ENCODE measurements at places on chromosomes 11 and 22.

DNA sequence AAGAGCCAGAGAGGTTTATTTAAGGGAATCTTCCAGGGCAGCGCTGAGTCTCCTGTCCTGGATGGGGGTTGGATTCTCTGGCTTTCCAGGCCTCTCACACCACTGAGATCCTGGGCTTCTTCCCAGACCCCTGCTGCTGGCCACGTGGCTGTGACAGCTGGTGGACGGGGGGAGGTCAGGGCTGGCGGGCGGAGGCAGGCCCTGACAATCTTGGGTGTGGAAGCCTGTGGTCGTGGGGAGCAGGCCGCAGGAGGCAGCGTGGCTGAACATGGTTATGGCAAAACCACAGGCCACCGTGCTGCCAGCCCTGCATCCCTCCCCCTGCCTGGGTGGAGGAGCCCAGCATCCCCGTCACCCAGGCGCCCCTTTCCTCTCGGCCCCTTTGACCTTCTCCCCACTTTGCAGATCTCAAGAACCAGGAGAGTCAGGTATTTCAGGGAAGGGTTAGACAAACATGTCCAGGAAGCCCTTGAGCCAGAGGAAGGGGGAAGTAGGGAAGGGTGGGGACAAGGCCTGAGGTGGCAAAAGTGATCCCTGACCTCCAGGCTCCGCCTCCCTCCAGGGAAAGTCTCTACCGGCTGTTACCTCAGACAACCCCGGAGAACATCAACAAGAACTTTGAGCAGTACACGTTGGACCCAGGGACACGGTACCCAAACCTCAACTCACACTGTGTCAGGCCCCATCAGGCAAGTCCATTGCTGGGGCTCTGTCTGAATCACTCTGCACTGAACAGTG lies 111.8 kb downstream of the MICAL2 start:
- no peak for DNase-seq

DNA sequence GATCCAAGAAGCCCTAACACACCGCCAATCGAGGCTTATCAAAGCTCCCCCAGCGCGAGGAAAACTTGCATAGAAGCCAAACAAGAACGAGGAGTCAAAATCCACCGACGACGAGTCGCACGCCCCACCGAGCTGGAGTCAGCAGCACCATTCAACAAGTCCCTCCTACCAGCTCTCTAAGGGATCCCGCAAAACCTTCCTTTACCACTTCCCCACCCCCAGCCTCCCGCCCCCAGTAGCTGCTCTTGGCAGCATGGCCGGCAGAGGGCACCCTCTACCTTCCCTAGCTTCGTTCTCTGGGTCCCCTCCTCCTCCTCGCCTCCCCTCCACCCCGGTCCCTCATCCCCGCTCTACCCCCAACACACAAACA lies 1.4 kb downstream of the BDNF start:
- DNase-seq: peak; percentile 30

DNA sequence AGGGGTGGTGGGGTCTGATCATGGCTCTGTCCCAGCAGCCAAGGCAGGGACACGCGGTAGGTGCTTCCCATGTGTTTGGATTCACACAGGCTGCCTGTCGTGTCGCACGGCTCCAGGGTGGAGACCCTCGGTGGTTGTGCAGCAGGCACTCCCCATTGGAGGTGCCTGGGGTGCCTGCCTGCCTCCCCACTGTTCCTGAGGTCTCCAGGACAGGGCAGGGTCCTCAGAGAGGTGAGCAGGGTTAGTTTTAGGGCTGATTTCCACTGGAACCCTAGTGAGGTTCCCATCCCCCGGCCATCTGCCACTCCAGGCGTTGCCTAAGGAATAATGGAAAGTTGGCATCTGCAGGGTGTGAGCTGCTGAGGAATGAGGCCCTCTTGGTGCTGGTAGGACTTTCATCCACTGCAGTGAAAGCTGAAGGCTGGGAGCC lies 32.3 kb downstream of the OSBPL5 start:
- no peak for DNase-seq

GRCh38 chr11:66076561-66076960 lies 6.5 kb downstream of the PACS1 start:
- DNase-seq: no peak

DNA sequence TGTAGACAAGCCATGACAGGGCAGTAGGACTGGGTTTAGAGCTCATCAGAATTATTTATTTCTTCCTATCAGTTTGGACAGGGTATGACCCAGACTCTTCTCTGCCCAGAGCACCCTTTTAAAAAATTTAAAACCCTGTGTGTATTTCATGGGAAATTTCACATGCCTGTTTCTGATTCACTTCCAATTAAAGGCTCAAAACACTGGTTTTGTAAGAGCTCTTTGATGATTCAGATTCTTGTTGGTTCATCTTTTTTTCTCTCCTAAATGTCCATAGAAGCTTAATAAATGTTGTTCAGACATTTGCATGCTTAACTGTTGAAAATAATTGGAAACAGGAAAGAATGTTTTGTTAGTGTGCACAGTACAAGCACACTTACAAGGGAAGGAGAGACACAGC lies 13.8 kb downstream of the FLI1 start:
- no peak for DNase-seq

DNA sequence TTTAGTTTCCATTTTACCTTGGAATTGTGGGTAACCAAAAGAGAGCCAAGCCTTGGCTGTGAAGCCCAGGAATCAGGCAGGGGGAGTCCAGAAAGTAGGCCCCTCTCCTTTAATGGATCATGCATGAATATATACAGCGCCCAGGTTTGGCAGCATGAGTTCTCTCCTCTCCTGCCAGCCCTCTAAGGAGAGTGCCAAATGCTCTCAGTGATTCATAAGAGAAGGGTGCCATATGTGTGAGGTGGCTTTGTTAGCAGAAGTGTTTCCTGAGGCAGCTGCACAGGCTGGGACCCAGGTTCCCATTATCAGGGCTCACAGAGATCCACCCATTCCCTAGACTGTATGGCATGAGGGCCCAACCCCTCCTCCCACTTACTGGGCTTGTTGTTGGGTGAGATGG lies 52.3 kb upstream of the SCUBE2 start:
- no peak for DNase-seq

DNA sequence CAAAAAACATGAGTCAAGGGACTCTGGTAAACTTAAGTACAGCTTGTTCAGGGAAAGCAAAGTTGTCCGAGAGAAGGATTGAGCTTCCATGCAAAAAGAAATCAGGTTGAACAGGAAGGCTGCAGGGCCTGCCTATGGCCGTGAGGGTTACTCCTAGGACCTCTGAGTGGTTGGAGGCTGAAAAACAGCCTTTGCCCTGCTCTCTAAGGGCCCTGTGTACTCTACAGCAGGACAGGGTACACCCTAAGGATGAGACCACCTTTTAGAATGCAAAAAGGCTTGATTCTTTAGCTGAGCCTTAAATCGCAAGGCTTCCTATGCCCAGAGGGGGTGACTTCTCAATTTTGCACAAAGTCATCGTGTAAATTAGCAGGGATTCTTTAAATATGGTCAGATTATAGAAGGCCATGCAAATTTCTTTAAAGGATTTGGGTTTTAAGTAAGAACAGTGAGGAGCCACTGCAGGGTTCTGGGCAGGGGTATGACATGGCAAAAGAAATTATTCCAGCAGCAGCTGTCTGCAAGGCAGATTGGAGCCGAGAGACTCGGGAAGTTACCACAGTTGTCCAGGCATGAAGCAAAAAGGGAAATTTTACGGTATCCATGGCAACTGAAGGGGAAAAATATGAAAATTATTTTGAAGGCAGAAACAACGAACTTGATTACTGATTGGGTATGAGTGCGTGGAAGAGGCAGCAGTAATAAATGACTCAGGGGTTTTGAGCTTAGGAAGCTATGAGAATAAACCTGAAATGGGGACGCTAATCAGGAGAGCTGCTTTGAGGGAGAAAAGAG lies 91.8 kb downstream of the FAM76B start:
- no peak for DNase-seq

- DNase-seq: no peak
Measured at GRCh38 chr22:32501836-32502752, 27.5 kb downstream of the FBXO7 start.

DNA sequence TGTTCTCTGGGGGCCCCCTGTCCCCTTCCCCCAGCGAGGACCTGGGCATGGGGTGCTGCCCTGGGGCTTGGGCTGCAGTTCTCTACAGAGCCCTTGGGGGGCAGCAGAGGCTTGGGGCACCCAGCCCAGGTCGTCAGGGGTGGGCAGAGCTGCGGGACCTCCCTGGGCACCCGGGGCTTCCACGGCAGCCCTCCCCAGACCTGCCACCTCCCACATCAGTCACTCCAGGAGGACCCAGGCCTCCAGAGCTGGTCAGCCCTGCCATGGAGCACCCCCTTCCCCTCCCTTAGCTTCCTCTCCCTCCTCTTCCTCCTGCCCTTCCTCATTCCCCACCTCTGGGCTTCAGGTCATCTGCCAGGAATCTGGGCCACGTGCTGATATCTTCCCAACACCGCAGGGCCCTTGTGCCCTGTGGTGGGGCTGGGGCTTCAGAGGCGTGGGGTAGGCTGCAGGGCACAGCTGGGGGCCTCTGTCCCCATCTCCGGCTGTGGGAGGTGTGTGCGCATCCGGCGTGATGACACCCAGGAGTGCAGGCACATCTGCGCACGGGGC lies 5.8 kb downstream of the TSPAN4 start:
- DNase-seq: peak; percentile 55

GRCh38 chr11:86073948-86074347 lies 5.1 kb upstream of the PICALM start:
- DNase-seq: no peak

DNA sequence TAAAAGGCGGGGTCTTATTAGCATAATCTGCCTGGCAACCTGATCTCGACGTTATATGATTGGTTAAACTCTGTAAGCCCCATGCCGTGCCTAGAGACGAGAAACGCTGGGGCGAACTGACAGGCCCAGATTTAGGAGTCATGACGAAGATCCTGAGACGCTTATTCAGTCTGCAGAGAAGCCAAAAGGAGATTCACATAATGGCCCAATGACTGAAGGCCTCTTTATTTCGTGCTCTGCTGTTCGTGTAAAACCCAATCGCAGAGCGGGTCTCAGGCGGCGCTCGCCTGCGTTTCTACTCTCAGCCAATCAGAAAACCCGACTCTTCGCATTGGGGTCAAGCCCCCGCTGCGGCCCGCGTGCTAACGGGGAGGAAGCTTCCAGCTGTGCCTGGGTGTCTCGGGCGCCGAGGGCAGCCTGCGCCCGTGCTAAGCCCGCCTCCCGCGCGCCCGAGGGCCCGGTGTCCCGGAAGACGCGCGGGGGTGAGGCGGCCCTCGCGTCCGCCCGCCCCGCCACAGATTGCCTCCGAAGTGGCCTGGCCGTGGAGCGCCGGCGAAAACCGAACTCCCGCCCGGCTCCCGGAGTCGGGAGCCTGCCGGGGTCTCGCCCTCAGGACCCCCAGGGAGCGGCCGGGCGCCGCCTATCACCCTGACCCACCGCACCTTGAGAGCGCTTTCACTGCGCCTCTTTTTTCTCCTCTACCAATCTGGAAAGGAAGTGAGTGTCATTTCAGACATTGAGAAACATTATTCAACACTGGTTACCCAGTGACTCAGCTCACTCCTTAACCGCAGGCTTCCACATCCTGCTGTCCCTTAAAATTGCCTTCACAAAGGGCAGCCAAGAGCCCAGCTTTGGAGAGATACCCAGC lies 446 bp upstream of the PRDM10 start:
- DNase-seq: peak; percentile 73

DNA sequence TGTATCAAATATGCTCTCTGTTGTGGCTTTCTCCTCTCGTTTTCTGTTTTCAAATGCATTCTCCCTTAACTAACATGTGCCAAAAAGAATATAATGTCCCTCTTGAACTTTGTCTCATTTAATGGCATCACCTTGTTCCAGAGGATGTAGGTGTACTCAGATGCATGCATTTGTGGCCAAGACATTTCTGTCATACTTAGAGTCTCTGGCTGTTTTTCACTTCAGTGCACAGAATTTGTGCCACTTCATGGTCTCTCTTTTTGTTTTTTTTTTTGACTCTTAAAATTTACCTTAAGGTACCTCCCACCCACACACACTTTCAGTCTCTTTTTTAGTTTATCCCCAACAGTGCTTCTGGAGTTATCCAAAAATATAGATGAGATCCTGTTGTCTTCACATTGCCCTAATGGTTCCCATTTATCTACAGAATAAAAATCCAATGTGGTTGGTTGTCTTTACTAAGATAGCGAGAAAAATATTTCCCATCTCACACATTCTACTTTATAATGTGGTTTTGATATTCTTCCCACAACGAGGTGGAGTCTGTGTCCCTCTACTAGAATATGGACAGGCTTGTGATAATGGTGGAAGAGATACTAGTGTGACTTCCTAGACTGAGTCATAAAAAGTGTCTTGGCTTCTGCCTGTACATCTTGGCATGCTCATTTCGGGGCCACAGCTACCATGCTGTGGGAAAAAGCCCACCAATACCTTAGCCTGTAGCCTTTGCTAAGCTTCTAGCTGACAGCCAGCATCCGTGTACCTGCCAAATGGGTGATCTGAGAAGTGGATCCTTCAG lies 125.8 kb downstream of the DDX10 start:
- no peak for DNase-seq

DNA sequence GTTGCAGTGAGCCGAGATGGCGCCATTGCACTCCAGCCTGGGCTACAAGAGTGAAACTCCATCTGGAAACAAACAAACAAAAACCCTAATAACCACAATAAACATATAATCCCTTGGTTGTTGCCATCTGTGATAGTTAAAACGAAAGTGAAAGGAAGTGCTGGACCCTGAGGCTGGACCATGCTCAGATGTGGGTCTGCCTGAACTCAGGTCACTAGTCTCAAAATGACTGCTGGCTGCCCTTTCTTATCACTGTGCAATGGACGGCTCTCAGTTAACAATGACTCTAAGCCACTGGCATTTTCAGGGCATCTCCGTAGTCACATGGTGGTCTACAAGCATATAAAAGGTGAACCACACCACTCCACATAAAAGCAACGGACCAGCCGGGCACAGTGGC lies 48.2 kb upstream of the FTH1 start:
- DNase-seq: no peak

- no peak for DNase-seq
Measured at GRCh38 chr11:1883346-1884302, 8.1 kb downstream of the PRR33 start.

DNA sequence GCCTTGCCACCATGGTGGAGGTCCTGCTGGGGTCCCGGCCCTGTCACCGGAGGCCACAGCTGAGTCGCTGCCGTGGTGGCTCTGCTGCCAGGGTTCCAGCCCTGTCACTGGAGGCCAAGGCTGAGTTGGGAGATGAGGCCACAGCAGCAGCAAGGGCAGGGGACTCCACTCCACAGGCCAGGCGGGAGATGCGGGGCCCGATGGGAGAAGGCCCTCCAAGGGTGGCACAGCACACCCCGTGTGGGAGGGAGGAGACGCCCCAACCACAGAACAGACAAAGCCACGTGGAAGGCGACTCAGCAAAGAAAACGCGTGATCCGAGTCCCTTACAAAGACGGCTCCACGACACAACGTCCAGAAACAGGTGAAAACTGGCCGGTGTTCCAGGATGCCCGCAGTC lies 159.3 kb downstream of the BRD1 start:
- no peak for DNase-seq

GRCh38 chr11:14308897-14309387 lies 50.0 kb downstream of the RRAS2 start:
- no peak for DNase-seq

DNA sequence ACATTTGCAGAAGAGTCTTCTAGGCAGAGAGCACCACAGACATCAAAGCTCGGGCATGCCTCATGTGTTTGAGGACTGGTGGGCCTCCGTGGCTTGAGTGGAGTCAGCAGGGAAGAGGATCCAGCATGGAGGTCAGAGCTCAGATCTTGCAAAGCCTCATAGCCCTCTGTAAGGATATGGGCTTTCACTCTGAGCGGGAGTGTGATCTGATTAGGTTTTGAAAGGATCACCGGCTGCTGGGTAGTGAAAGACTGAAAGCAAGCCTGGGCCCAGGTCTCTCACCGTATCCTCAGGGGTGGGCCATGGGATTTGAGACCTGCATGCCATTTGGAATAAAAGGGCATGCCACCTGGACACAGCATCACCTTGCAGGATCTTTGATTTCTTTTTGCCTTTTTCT lies 112.7 kb downstream of the TEAD1 start:
- no peak for DNase-seq

Measured in stimulated activated CD4-positive, alpha-beta T cell treated with anti-CD3 and anti-CD28 coated beads, Interleukin-1b, Interleukin-23, amount 100 ng/mL, for 4 hours (primary cell).